ENCODE measurements at places on chromosomes 1 and 21.
A peak's percentile ranks its signal among the peaks of the same experiment; 100 is the strongest.

GRCh38 chr1:93591676-93592550, 89.7 kb downstream of the BCAR3 start:
- DNase-seq: peak; percentile 55

DNA sequence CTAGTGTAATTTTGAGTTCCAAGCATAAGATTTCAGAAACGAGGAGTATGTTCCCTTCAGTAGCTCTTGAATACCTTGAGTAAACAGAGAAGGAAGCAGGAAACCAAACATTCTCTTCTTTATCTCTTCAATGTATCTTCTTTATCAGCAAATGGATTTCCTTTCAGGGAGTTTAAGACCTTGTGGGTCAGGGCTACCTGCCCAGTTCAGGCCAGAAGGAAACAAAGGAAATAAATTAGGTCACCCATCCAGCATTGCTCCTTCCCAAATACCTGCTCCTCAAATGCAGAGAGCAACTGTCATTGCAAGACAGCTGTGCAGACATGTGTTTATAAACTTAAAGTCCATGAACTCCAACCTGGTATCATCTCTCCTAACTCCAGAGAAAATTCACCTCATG, 130.1 kb upstream of the SOD1 start:
- no peak for DNase-seq

- no peak for DNase-seq
Measured at GRCh38 chr1:18191481-18192155, 84.0 kb downstream of the IGSF21 start.

DNA sequence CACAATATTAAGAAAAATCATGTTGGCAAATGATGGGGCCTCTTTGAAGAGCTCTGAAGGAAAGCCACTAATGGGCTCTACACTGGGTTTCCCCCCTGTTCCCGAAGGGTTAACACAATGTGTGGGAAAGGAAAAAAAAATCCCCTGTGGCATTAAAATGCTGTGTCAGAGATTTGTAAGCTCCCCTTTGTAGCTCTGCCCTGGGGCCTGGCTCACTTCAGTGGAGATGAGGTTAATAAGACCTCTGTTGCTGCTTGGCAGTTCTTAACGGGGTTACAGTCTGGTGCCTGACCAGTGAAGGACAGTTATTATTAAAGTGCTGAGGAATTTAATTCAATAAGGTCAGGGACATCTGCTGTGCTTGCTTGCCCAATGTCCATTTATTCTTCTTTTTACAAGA, 129.7 kb upstream of the UBE2U start:
- DNase-seq: no peak

DNA sequence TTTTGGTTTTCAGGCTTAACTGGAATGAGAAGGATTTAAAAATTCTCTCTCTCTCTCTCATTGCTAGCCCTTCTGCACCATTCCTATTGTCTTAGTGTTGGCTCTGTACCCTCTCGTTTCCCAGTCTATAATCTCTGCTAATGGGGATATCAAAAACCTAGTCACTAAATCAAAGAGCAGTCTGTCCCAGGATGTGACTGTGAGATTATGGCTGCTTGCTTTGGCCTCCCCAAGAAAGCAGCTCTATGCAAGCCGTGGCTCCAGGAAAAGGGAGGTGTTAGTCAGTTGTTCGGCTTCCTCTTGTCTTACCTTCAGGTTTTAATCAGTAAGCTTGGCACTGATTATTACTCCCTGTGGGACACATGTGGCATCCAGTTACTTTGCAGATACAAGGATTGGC, 468.8 kb downstream of the USP25 start:
- no peak for DNase-seq

DNA sequence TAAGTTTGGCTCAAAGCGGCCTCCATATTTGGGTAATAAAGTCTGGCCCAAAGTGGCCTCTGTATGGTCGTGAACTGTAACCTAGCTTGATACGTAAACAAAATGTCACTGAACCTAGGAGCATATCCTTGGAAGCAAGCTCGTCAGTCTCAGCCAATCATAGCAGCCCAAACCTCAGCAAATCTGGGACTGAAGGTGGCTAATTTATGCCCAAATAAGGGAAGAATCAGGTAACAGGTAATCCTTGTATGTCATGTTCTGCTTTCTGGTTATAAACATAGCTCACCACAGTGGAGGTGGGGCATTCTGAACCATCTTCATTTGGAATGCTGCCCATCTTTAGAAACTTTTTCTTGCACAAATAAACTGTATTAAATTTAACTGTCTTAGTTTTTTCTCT, 281.1 kb downstream of the TTLL7 start:
- no peak for DNase-seq

- no peak for DNase-seq
Measured at GRCh38 chr21:34958040-34958439, 91.1 kb downstream of the RUNX1 start.

DNA sequence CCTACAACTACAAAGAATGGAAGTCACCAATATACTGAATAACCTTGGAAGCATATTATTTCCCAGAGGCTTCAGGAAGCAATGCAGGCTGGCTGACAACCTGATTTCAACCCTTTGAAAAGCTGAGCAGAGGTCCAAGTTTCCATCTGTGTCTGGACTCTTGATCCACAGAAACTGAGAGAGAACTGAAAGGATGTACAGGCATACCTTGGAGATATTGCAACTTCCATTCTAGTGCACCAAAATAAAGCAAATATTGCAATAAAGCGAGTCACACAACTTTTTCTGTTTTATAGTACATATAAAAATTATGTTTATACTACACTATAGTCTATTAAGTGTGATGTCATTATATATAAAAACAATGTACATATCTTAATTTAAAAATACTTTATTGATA, 85.3 kb downstream of the TYW3 start:
- no peak for DNase-seq

DNA sequence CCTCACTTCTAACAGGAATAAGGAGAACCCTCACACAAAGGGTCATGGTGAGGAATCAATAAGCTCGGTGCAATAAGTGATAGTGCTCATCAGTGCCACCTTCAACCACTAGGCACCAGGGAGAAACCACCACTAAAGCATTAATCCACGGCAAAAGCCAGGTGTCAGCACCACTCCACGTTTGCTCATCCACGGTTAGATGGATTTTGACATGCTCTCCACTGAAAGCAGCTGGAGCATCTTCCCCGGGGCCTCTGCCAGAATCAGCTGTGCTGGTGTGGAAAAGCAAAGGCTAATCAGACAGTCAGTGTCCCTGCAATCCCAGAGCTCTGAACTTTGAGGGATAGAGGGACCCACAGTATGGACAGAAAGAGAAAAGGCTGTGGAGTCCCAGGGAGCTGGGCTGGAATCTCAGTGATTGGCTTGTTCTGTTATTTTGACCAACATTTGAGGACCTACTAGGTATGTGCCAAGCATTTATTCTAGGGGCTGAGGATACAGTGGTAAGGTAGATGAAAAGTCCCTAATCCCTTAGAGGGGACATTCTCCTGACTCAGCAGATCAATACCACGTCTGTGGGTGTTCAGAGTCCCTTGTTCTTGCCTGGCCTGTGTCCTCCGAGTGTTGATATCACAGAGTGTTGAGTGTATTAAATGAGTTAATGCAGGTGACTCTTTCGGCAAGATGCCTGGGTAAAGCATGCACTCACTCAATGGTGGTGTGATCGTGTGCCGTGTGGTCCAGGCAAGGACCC, 41.3 kb downstream of the FHAD1 start:
- no peak for DNase-seq

GRCh38 chr1:10607228-10607627, 132.5 kb downstream of the PEX14 start:
- no peak for DNase-seq

GRCh38 chr1:223059526-223059925, 83.5 kb downstream of the TLR5 start:
- DNase-seq: no peak

DNA sequence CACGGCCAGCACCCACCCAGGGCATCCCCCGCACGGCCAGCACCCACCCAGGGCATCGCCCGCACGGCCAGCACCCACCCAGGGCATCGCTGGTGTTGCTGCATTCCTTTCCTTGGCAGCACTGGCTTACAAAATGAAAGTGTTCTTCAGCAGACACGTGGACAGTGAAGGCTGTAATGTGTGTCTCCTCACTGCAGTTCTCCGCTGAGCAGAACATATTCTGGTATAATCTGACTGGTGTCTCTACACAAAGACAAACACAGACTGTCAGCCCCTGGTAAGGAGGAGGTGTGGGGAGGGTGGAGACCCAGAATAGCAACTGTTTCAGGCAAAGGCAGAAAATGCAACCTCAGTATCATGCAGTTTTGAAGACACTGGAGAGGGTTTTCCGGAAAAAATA, 7.3 kb downstream of the LYPD8 start:
- DNase-seq: no peak

DNA sequence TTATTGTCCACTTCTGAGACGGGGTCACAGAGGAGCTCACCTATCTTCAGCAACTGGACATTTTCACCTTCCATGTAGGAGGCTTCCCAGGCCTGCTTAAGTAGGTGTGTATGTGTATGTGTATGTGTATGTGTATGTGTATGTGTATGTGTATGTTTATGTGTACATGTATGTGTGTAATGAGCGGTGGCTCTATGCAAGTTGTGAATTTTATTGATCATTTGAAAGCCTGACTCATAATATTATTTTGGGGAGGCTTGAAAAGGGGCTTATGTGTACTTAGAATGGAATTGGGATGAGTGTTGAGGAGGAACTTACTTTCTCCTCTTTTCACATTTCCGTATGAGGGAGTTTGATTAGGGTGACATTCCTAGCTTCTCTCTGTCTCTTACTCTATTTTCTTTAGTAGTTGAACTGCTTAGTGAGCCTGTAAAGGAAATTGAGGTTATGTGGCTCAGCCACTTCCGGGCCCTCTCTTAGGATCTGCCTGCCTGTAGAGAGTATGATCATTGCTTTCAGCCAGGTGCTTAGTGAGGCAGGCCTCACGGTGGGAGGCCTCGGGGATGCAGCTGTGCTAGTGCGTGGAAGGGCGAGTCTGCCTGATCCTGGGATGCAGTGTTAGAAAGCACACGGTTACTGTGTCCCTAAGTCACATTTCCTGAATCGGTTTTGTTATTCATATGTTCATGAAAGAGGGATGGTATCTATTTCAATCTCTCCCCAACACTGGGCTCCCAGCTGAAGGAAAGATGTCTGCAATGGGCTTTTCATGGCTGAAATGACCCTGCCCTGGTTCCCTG, 61.0 kb downstream of the IER5 start:
- no peak for DNase-seq

- DNase-seq: no peak
Measured at GRCh38 chr1:183697814-183698590, 44.9 kb upstream of the APOBEC4 start.

- no peak for DNase-seq
Measured at GRCh38 chr1:68585351-68585750, 88.5 kb upstream of the DEPDC1 start.

DNA sequence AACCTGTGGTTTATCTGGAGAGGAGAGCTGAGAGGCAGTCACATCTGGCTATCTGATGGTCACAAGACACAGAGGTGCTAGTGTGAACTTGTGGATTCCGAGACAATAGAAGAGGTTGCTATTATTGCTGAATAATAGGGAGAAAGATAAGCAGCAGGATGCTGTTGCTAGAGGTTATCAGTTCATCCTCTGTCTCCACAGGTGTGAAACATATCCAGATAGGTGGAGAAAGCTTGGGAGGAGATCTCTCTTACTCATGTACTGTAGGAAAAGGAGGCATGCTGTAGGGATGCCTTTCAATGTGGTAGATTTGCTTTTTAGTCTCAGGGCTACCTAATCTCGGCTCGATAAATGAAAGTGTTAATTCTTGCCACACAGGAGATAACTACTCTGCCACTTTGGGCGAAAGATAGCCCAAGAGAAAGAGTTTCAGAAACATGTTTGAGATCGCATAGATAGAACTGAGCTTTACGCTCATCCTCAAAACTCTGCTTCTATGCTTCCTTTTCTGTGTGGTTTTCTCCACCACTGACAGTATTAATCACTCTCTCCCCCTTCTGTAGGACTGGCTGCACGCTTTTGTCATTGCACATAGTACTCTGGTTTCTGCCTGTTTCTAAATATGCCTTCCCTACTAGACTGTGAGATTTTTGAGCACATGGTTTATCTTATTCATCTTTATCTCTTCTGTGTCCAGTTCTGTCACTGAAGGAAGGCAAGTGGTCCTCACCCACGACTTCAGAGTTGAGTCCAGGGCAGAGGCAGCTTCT, 36.7 kb upstream of the PLXNA2 start:
- DNase-seq: no peak

GRCh38 chr1:199313444-199313843, 674.6 kb downstream of the PTPRC start:
- DNase-seq: no peak

DNA sequence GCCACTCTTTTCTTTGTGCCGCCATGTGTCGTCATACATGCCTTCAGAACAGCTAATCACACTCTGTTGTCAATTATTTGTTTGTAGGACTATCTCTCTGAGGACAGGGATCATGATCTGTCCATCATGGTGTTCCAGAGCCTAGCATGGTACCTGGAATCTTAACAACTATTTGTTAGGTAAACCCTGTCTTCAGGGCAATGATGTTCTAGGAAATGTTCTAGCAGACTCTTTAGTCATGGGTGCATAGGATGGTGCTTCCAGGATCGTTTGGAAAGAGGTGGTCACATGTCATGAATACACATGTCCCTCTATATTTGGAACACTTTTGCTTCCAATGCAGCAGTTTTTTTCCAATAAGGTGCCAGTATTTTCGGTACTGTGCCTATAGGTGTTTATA, 18.2 kb upstream of the KIAA0040 start:
- no peak for DNase-seq

GRCh38 chr1:211546543-211546942, 32.4 kb downstream of the SLC30A1 start:
- DNase-seq: no peak

DNA sequence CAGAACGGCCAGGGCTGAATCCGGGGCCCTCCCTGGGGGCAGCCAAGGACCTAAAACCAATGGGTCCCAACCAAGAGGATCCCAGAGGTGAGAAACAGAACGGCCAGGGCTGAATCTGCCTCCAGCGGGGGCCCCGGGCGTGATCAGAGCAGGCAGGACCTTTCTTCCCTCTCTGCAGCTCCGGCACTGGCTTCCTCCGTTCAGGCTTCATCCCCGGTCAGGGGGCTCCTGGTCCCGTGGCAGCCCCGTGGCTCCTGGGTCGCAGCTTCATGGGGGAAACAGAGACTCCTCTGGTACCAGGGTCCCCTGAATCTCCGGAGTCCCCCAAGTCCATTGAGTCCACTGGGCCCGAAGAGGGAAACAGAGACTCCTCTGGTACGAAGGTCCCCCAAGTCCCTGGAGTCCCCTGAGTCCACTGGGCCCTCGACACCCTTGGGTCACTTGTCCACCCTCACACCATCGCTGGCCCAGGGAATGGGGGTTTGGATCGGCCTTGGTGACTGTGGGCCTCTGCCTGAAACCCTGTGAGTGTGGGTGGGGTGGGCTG, 60.1 kb downstream of the PRKCZ start:
- no peak for DNase-seq

GRCh38 chr1:202058001-202058908, 47.9 kb downstream of the ELF3 start:
- DNase-seq: no peak

DNA sequence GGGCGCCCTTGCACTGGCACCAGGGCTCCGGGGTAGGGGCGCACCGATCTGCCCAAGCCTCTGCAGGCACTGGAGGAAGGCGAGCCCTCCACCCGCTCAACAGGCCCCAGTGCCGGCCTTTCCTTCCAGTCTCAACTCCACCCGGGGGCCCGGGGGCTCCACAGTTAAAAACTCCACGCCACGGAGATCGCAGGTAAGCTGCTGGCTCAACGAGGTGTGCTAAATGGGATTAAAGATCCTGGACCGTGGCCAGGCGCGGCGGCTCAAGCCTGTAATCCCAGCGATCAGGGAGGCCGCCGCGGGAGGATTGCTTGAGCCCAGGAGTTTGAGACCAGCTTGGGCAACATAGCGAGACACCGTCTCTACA, 536 bp downstream of the HSF2BP start:
- no peak for DNase-seq

- no peak for DNase-seq
Measured at GRCh38 chr1:202959276-202959620, 1.1 kb upstream of the ADIPOR1 start.

All from left hindlimb (tissue), 1 donor.